Activated naive CD4-positive, alpha-beta T cell treated with anti-CD3 and anti-CD28 coated beads for 36 hours (primary cell): ENCODE measurements at places on chromosomes 16 and 17. TPM values are rescaled to one million over a fixed set of nuclear protein-coding genes. Genes with fewer than 3 reads are reported as not detected.

DNA sequence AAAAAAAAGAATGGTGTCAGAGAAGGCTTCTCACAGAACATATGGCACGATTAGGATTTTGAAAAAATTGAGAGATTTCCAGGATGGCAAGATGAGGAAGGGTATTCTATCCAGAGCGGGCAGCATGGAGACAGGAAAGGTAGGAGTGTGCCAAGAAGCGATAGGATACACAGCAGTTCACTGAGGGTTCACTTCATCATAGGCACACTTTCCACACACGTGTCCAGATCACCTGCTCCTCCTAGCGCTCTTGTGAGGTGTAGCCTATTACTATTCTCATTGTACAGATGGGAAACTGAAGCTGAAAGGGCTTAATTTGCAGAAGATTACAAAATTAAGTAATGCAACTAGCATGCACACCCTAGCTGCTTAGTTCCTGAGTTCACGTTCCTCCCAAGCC lies 6.2 kb upstream of the ELAC2 start:
- no peak for DNase-seq

Gene TMEM95
- not detected for total RNA-seq

Gene PDIA2
- total RNA-seq, result not detected

- no peak for DNase-seq
Observed at GRCh38 chr16:84339311-84339710, 29.0 kb upstream of the ATP2C2 start.

Gene B9D1
- total RNA-seq, result 8.7 TPM

Gene COA3
- total RNA-seq, result 24.4 TPM

DNA sequence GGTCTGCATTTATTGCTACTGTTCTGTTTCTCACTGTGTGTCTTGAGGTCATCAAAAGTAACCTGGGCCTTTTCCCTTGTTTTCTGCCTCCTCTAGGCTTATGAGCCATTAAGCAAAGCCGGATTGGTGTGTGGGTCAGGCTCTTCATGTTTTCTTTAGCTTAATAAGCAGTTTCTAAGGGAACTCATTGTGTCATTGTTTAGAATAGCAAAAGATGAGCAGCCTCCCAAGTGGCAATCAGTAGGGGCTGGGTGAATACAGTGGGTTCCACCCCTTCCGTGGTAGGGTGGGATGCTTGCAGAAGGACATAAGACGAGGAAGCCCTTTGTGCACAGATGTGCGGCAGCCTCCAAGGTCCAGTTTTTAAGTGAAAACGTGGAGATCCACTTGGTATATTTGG lies 34.5 kb downstream of the ABCC1 start:
- DNase-seq, result no peak

Gene SLC16A6
- 0.96 TPM for total RNA-seq

Gene DPEP2
- total RNA-seq, result 3.8 TPM

- no peak for DNase-seq
Observed at GRCh38 chr17:16937431-16937830, 34.5 kb downstream of the TNFRSF13B start.

Gene KRT17
- total RNA-seq, result not detected

DNA sequence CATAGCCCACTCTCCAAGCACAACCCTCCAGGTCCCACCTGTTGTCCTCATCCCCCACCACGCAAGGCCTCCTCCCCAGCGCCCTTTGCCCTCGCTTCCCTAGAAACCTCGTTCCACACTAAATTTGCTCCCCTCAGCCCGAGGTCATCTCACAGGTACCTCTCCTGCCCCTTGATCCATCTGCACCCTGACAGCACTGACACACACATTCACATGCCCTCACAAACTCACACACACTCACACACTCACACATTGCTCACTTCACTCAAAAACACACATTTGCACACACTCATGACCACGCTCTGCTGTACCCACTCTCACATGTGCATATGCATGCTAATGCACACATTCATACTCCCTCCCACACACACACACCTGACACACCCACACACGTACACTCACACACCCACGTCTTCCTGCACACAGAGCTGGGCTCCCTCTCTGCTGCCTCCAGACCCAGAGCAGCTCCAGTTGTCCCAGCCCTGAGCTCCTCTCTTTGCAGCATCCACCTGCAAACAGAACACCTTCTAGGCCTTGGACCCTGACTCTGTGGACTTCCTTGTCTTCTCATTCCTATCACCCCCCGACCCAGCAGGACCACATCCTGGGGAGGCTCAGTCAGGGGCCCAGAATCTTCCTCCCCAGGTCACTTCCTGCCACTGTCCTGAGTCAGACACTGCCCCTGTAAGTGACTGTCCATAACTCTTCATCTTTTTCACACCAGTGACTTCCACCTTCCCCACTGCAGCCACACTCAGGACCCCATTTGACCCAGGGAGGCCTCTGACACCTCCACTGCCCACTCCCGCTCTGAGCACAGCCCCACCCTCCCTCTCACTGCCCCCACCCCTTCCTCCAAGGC lies 4.9 kb downstream of the ASGR2 start:
- no peak for DNase-seq

GRCh38 chr17:31462261-31462660 lies 70.8 kb downstream of the RAB11FIP4 start:
- DNase-seq, result no peak

- DNase-seq, result no peak
Observed at GRCh38 chr17:74555427-74555940, 9.6 kb upstream of the CD300C start.

DNA sequence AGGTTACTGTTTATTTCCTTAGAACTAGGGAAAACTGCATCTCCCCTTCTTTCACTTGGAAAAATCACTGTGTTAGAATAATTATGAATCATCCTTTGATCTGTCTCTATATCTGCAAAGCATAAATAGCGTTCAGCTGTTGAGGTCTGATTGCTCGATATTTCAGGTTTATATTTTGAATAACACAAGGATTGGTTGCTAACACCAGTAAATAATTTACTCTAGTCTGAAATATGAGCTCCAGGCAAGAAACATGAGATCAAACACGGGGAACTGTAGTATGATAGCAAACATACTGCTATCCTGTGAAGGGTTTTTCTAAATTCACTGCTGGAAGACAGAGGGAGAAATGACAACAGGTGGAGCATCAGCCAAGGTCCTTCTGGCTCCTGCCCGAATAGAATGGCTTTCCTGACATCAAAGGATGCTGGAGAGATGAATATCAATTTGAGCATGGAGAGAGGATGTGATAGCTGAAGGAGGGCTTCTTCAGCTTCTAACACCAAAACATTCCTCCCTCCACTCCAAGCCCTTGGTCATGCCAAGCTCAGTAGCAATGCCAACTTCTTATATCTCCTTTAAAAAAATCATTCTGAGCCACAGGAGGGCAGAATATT lies 450.3 kb downstream of the SHISA9 start:
- DNase-seq, result no peak

DNA sequence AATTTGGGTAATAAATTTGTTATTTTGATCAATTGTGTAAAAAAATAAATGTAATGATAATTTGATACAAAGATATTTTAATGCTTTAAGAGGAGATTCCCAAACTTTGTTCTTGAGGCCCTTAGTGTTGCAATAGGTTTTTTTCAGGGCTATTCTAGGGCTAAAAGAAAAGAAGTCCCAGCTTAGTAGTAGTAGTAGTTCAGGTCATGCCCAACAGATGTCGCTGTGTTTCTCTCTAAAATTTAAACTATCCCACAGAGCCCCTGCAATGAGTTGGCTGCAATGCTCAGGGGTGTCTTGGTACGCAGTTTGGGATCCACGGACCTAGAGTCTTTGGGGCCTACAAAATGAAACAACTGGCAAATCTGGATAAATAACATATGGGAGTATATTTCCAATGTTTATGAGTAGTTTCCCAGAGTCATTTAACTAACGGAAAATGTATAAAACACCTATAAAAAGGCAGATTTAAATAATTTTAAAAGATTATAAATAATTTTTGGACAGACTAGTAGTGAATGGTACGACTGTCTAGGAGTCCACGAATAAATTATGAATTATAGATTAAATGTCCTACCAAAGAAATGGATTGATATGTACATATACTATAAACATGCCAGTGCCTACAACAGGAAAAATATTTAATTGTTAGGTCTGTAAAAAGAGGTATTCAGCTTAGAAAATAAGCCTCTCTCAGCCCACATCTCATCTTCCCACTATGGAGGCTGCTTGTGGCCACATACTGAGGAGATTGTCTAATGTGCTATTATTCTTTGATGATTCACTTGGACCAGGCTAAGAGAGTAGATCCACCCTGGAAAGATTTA lies 228.5 kb upstream of the PMFBP1 start:
- DNase-seq, result peak; percentile 41

Gene PRSS53
- total RNA-seq, result 5.2 TPM

Gene ATP2C2
- not detected for total RNA-seq

- peak; percentile 70 for DNase-seq
Observed at GRCh38 chr17:82257473-82257872, 16.0 kb downstream of the CSNK1D start.

DNA sequence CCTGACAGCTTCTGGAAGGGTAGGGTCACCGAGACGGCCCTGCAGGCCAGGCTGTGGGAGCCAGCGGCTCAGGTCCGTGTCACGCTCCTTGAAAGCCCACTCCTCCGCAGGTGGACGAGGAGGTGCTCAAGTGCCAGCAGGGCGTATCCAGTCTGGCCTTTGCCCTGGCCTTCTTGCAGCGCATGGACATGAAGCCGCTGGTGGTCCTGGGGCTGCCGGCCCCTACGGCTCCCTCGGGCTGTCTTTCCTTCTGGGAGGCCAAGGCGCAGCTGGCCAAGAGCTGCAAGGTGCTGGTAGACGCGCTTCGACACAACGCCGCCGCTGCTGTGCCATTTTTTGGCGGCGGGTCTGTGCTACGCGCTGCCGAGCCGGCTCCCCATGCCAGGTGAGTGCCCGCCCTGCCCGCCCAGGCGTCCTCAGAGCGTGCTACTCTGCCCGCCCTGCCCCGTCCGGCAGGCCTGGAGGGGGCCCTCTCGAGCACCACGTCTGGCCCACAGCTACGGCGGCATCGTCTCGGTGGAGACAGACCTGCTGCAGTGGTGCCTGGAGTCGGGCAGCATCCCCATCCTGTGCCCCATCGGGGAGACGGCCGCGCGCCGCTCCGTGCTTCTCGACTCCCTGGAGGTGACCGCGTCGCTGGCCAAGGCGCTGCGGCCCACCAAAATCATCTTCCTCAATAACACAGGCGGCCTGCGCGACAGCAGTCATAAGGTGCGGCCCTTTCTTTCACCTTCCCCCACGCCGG lies 1.3 kb downstream of the NAGS start:
- DNase-seq, result peak; percentile 46

DNA sequence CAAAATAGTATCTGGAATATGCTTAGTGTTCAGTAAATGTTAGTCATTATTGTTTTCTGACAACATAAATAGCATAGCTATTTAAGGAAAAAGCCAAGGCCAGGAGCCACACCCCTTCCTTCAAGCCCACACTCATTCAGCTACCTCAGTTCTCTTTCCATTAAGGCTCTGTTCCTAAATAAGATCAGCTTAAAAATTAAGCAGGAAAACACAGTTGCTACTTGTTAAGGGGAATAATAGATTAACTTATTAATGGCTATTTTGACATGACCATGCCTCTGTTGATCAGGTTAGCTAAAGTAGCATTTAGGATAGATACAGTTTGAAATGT lies 158.1 kb downstream of the CHD9 start:
- no peak for DNase-seq

DNA sequence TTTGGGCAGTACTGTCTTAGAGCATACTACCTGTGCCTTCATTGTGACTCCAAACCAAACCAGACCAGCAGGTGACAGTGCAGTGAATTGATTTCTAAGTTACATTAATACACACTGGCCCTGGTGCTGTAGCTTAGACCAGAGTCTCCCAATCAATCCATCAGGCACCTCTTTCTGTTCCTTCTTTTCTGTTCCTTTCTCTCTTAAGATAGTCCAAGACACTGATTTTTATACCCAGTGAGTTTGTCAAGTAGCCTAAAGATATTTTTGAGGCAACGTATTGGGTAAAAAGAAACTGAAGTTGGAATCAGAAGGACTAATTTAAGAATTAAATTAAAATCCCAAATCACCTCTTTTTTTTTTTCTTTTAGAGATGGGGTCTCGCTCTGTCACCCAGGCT lies 43.1 kb downstream of the ABAT start:
- no peak for DNase-seq

Gene SAP30BP
- total RNA-seq, result 68.3 TPM

Gene NFAT5
- total RNA-seq, result 33.0 TPM

- no peak for DNase-seq
Observed at GRCh38 chr16:70534971-70535370, 11.4 kb downstream of the SF3B3 start.

DNA sequence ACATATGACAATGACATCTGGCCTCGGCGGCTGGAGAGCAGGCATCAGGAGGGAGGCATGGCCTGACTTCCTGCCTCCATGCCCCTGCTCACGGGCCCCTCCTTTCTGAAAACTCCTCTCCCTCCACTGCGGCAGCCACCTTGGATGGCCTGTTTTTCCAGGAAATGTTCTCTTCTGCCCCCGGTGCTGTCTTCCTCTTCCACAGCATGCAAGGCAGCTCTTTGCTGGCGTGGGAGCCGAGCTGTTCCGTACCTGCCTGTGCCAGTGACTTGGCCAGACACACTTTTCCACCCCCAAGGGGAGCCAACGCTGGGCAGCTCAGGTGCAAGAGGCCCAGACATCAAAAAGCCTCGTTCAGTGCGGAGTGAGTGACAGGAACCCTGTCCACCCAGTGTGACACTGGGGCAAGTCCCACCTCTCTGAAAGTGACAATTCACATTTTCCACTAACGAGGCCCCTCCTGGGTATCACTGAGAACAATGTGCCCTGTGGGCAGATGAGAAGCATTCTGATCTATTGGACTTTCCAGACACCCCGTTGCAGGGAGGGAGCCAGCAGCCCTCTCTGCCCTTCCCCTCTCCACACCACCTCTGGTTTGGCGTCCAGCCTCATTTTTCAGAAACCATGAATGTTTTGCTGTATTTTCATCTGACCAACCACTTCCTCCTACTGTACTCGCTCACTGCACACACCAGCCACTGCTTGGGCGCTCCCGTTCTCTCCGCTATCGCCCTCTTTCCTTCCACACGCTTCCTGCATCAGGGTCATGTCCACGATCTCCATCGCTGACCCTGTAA lies 31.2 kb downstream of the NSMCE1 start:
- DNase-seq, result peak; percentile 89

Gene GAS2L2
- total RNA-seq, result not detected

- no peak for DNase-seq
Observed at GRCh38 chr17:43175213-43176118, 4.5 kb downstream of the NBR1 start.

- peak; percentile 13 for DNase-seq
Observed at GRCh38 chr17:11144358-11145233, 96.4 kb upstream of the SHISA6 start.

DNA sequence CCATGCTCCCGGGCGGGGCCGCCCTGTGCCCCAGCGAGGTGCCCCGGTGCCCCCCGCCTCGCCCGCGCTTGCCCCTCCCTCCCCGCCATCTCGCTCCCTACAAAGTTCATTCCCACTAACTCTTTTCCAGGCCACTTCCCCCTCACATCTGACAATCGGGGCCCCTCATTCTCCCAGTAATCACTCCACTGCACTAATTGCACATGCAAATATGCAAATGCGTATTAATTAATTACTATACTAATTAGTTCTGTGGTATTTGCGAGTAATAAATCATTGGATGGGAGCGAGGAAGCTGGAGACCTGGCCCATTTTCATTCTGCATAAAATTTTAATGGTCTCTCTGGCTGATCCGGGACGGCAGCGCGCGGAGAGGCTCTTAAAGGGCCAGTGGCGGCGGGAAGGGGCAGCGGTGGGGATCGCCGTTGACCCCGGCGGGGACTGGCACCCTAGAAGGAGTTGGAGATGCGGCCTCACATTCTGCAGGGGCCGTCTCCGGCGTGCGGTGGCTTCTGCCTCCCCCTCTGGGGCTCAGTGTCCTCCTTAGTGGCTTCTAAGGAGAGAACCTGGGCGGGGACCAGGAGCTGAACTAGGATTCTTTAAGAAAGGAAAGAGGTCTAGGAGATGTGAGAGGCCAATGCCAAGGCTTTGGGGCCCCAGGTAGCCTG lies 8.4 kb upstream of the PPP1R1B start:
- no peak for DNase-seq

Gene GDPD3
- 9.1 TPM for total RNA-seq

Gene P2RX5
- total RNA-seq, result 47.4 TPM

Gene EFNB3
- total RNA-seq, result not detected
